ACHN (cell line): ENCODE measurements at places on chromosomes 4 and X.

- no peak for DNase-seq
Measured at GRCh38 chrX:148871422-148872160, 371.2 kb downstream of the AFF2 start.

DNA sequence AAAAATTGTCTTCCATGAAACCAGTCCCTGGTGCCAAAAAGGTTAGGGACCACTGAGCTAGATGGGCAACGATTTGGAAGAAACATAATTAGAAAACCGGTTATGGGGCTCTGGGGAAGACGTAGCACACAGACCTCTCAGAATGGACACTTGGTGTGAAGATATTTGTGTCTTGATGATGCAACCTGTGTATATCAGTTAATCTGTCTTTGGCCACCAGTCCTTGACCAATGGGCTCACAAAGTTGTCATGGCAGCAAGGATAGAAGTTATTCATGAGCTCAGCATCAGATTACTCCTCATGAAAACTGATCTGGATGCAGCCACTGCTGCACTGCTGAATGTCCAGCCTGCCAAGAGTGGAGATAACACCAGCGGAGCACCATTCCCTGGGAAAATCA lies 13.6 kb downstream of the MTNR1A start:
- DNase-seq, result no peak

DNA sequence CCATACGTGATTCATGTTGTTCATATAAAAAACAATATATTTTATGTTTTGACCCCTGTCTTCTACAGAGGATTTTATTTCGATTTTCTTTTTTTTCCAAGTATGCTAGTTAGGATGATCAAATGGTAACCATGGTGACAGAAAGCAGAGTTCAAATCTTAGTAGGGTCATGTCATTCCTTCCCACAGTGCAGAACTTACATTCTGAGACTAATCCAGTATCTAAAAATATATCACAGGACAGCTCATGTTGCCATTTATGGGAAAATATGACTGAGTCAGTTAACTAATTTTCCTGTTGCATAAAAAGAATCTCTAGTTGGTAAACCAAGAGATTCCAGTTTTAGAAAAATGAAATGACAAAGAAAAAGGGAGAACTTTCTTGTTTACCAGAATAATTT lies 209.5 kb downstream of the PARM1 start:
- DNase-seq, result no peak

- DNase-seq, result no peak
Measured at GRCh38 chrX:134541906-134542305, 81.9 kb downstream of the HPRT1 start.

DNA sequence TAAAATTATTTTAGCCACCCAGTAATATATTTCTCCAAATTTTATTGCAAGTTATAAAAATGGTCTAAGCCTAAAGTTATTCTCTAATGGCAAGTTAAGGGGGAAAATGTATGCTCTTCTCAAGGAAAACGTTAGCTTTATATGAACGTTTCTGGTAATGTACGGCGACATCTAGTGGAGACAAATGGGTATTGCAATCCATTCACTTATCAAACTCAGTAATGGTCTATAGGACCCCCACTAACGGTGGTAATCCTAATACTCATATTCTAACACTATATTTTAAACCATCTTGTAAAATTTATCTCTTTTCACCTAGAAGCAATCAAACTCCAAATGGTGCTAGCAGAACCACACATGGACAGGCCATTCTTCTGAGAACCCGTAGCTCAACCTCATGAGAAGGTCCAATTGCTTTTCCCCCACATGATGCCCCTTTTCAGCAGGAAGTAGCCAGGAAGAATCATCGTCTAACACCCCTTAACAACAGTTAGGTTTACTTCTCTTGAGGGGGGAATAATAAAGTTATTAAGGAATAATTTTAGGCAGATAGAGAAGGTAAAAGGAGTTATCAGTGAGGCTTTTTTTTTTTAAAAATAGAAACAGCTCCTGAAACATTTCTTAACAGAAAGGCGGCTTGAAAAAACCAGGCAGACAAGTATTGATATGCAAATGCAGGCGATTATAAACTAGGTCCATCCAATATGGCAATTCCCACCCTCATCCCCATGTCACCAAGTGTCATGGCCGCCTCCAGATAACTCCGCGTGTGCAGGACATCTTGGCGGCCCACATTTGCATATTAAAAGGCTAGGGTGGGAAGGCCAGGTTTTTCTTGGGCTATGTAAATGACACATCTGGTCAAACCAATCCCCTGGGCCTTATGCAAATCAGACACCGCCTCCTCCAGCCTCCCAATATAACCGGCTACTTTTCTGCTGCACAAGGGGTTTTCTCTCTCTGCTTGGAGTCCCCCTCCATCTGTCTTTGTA lies 35.0 kb downstream of the NUDT11 start:
- peak; percentile 7 for DNase-seq

GRCh38 chrX:52933976-52934703 lies 24.2 kb downstream of the FAM156A start:
- no peak for DNase-seq

- DNase-seq, result peak; percentile 4
Measured at GRCh38 chr4:11741190-11741652, 312.5 kb upstream of the HS3ST1 start.

DNA sequence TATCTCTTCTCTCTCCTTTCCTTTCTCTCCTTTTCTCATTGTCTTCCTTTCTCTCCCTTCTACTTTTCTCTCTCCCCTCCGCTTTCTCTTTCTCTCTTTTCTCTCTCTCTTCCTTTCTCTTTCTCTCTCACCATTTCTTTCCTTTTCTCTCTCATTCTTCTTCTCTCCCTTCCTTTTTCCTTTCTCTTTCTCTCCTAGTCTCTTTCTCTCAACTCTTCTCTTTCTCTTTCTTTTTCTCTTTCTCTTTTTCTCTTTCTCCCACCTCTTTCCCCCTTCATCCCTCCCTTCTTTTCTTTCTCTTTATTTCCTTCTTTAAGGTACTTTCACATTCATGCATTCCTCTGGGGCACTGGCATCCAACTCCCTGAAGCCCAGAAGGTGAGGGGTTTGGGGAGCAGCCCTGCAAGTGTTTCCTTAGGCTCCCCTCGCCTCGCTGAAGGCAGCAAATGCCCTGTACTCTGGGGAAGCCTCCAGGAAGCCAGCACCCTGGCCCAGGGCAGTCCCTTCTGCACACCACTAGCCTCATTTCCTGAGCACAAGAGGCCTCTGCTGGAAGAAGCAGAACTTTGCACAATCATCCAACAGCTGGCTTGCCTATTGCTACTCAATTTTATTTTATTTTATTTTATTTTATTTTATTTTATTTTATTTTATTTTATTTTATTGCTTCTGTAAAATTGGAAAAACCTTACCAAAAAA lies 124.2 kb downstream of the NFKB1 start:
- peak; percentile 75 for DNase-seq

DNA sequence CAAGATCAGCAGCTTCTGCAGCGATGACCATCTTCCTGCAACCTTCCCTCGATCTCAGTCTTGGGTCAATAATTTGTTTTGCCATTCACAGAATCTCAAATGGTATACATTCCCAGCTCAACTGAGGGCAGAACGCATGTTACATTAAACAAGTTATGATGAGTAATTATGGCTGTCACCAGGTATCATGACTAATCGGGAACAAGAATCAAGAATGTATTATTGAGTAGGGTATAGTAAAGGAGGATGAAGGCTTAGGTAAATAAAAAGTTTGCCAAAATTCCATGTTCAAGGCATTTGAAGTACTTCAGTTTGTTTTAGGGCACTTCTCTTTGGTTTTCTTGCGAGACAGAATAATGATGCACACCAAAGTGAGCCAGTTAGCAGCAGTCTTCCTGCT lies 194.1 kb downstream of the SH2D1A start:
- no peak for DNase-seq

DNA sequence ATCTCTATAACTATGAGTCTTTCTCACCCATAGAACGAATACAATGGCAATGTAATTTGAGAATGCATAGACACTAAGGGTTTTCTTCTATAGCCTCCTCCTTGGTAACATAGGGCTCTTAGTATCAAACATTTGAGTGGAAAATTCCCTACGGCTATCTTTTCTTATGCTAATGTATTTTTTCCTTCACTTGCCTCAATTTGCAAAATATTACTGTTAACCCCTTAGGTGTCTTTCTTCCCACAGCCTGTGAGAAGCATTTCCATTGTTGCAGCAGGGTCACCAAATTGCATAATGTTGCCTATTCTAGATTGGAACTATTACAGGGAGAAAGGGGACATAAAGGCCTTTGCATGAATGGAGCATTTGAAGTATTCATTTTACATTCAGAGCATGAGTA lies 140.5 kb upstream of the RAPGEF2 start:
- no peak for DNase-seq

GRCh38 chrX:145729635-145730034 lies 88.0 kb upstream of the SLITRK2 start:
- DNase-seq, result no peak

GRCh38 chrX:119654112-119654531 lies 38.8 kb downstream of the SEPTIN6 start:
- DNase-seq, result no peak

- no peak for DNase-seq
Measured at GRCh38 chr4:79317711-79318110, 8.2 kb downstream of the NAA11 start.

DNA sequence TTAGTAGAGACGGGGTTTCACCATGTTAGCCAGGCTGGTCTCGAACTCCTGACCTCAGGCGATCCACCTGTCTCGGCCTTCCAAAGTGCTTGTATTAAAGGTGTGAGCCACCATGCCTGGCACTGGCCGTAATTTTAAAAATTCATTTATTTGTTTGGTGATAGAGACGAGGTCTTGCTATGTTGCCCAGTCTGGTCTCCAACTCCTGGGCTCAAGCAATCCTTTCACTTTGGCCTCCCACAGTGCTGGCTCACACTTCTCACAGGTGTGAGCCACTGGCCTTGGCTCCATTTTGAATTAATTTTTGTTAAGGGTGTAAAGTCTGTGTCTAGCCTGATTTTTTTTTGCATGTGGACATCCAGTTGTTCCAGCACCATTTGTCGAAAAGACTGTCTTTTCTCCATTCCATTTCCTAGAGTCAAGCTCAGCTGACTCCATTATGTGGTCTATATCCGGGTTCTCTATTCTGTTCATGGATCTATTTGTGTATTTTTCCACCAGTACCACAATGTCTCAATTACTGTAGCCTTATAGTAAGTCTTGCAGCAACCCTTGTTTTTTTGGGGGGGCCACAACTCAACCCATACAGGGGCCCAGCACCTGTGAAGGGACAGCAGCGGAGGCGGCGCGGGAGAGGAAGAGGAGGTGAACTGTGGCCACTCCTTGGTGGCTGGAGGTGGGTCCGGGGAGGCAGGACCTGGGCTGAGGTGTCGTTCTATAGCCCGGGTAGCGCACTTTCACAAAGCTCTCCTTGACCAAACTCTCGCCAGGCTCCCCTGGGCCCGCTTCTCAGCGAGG lies 1.5 kb upstream of the NSD2 start:
- DNase-seq, result no peak

GRCh38 chr4:60800701-60801100 lies 399.4 kb upstream of the ADGRL3 start:
- no peak for DNase-seq

DNA sequence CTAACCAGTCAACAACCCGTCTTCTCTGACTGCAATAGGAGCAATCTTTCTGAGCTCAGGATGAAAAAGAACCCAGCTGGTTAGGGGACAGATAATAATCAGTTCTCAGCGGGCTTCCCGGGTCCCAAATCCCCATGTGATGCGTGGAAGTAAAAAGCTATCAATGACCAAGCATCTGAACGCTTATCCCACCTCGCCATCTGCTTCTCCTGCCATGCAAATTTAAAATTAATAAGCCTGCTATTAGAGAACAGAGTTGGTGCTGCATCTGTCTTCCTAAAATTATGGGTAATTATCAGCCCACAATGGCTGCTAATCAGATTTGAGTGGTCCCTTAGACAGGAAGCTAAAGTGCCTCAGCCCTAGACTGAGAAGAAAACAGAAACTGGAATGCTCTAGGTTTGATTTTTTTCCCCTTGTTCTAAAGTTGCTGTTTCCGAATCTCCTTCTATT lies 37.5 kb downstream of the AFAP1 start:
- no peak for DNase-seq

DNA sequence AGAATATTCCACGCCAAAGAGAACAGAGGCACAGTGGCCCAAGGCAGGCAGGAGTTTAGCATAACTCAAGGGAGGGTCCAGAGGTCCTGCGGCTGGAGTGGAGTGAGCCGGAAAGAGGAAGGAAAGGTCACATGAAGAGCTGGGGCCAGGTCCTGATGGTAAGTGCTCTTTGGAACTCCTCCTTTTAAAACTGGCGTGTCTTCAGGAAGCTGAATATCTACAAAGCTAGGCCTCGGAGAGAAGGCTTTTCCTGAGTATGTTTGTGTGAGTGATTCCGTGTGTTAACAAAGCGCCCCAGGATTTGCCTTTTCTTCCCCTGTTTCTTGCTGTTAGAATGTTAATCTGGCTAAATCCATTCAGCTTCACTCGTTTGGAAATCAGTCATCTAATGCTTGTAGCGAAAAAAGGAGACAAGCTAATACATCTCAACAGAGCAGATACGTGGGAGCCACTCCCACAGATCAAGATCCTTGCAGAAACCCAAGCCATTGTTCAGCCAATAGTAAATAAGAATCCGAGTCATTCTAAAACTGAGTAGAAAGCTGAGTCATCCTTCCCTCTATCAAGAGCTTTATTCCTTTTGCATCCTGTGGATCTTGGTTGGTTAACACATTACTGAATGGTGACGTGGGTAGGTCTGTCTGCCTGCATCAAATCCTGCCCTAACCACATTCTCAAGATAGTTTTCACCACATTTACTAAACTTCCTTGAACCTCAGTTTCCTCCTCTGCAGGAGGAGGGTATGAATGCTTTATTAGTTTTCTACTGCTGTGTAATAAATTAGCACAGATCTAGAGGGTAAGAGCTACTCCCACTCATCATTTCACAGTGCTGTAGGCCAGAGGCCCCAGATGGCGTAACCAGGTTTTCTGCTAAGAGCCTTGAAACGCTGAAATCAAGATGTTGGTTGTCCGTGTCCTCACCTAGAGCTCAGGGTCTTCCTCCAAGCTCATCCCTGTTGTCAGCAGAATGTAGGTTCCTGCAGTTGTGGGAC lies 43.2 kb upstream of the RBM47 start:
- peak; percentile 94 for DNase-seq

DNA sequence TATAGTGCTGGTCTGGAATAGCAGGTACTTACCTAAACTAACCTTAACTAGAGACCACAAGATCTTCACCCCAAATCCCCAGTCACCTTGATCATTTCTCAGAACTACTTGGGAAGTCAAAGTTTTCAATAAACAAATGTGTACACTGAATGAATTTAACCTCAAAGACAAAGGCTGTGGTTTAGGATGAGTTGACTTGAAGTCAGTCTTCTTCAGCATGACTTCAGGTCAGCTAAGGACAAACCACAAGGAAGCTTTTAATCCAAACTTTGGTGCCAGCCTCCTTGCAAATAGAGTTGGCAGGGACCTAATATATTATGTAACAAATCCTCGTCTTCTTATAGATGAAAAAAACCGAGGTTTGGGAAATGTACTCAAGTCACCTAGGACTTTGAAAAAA lies 21.2 kb upstream of the VCX2 start:
- no peak for DNase-seq
